Uterus (tissue), 4 donors: ENCODE measurements at places on chromosomes 3 and 15.

DNA sequence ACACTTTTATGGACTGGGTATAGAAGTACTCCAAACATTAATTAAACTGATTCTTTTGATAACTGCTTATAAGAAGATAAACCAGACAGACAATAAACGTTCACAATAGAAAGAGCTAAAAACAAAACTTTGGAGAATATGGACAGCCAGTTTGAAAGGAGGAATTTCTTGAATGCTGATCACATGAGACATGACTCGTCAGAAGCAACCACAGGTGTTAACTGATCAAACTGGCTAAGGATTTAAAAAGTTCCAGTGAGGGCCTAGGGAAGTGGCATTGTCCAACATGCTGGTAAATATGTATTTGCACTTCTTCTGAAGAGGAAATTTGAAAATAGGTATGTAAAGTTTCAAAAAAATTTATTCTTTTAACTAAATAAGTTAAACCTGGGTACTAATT, 29.4 kb upstream of the AP3B2 start:
- no peak overlapping the region for H3K4me3 ChIP-seq
- no peaks in the 10 kb centered on the region for H3K4me1 ChIP-seq
- no peak for DNase-seq
- H3K36me3 ChIP-seq: no peaks in the 10 kb centered on the region
- H3K27ac ChIP-seq: no peak overlapping the region

DNA sequence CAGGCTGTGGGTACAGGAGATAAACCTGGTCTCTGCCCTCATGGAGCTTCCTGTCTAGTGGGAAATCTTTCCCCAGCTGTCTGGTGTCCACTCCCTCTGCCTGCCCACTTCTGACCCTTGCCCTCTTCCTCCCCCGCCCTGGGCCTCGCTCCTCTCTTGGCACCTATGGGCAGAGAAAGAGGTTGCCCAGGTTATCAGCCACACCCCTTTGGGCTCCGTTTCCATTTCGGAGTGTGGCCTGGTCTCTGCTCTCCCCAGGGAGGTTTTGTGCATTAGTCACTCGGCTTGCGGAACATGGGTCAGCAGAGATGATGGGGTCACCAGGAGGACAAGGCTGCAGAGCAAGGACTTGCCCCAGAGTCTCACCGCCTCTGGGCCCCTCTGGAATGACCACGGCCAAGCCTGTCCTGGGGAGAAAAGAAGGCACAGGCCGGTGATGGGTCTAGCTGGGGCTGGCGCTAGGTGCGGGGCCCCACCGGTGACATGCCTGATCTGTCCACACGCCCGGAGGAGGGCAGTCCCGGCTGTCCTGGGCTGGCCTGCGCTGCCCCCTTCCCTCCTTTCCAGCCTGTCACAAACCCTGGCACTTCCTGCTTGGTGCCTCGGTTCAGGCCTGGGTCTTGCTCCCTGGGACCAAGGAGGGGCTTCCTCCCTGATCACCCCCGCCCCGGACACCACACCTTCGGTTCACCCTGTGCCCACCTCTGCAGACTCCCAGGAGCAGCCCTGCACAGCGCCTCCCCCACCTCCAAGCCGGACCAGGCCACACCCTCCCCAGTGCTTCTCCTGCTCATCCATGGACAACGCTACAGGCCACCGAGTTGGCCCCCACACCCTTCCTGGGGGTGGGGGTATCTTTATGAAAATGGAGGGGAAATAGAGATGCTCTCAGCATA, 35.6 kb upstream of the MUC4 start:
- H3K27me3 ChIP-seq: no peaks in the 10 kb centered on the region
- H3K4me3 ChIP-seq: no peak overlapping the region
- H3K36me3 ChIP-seq: no peaks in the 10 kb centered on the region
- H3K4me1 ChIP-seq: no peaks in the 10 kb centered on the region
- H3K27ac ChIP-seq: no peak overlapping the region

DNA sequence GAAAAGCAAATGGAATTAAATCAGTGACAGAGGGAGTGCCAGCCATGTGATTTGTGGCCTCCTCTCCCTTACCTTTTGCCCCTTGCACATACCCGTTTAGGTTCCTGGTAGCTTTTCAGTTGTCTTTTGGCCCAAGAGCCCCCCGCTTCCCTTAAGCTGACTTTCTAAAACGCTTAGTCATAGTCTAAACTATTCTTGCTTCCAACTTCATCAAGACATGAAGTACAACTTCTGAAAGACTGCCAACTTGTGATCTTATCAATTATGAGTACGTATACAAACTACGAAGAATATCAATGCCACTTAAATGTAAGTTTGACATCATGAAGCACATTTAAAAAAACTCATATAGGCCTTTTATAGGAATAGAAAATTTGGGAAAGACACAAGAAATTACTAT, 61.9 kb downstream of the EIF3J start:
- no peak overlapping the region for H3K4me3 ChIP-seq
- no peaks in the 10 kb centered on the region for H3K4me1 ChIP-seq
- H3K36me3 ChIP-seq: no peaks in the 10 kb centered on the region
- no peak overlapping the region for H3K27ac ChIP-seq
- DNase-seq: no peak

- no peaks in the 10 kb centered on the region for H3K36me3 ChIP-seq
- H3K4me1 ChIP-seq: no peaks in the 10 kb centered on the region
- H3K4me3 ChIP-seq: no peak overlapping the region
Observed at GRCh38 chr3:63478990-63479660, 173.3 kb upstream of the SNTN start.

GRCh38 chr3:24447836-24448235, 46.8 kb downstream of the THRB start:
- no peak overlapping the region for H3K4me3 ChIP-seq
- H3K4me1 ChIP-seq: no peaks in the 10 kb centered on the region
- no peak for DNase-seq
- no peaks in the 10 kb centered on the region for H3K27me3 ChIP-seq
- no peak overlapping the region for H3K27ac ChIP-seq

GRCh38 chr3:16366581-16366980, 101.6 kb downstream of the OXNAD1 start:
- no peak overlapping the region for H3K4me3 ChIP-seq
- peak overlapping the region; percentile 60 for H3K27ac ChIP-seq
- no peak for DNase-seq
- H3K36me3 ChIP-seq: no peaks in the 10 kb centered on the region

GRCh38 chr3:185537369-185537970, 14.9 kb downstream of the LIPH start:
- H3K4me3 ChIP-seq: no peak overlapping the region
- H3K36me3 ChIP-seq: no peaks in the 10 kb centered on the region
- DNase-seq: no peak
- H3K27me3 ChIP-seq: no peaks in the 10 kb centered on the region

GRCh38 chr3:153069598-153070510, 92.2 kb upstream of the RAP2B start:
- H3K27ac ChIP-seq: peak overlapping the region; percentile 4
- DNase-seq: no peak
- no peaks in the 10 kb centered on the region for H3K4me1 ChIP-seq
- no peaks in the 10 kb centered on the region for H3K36me3 ChIP-seq
- no peaks in the 10 kb centered on the region for H3K27me3 ChIP-seq

DNA sequence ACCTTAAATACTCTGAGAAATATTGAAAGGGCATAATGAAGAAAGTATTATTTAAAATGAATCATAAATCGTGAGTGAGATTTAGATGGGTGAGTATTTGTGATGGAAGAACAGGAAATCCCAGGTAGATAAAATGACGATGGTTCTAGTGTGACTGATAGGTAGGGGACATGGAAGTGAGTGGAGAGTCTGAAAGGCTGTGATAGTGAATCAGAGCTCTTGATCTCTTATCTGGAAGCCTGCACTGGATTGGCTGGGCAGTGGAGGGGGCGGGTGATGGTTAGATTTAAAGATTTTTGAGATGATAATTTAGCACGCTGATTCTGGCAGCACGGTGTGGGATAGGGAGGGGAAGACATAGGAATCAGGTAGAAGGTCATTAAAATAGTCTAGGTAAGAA, 20.1 kb downstream of the HGD start:
- no peak overlapping the region for H3K4me3 ChIP-seq
- no peak overlapping the region for H3K27ac ChIP-seq
- DNase-seq: no peak
- no peaks in the 10 kb centered on the region for H3K4me1 ChIP-seq
- H3K27me3 ChIP-seq: no peaks in the 10 kb centered on the region

GRCh38 chr15:101425787-101426365, 63.6 kb downstream of the PCSK6 start:
- DNase-seq: no peak
- H3K27ac ChIP-seq: no peak overlapping the region
- no peaks in the 10 kb centered on the region for H3K4me1 ChIP-seq
- H3K27me3 ChIP-seq: no peaks in the 10 kb centered on the region
- H3K4me3 ChIP-seq: no peak overlapping the region
- no peaks in the 10 kb centered on the region for H3K36me3 ChIP-seq

DNA sequence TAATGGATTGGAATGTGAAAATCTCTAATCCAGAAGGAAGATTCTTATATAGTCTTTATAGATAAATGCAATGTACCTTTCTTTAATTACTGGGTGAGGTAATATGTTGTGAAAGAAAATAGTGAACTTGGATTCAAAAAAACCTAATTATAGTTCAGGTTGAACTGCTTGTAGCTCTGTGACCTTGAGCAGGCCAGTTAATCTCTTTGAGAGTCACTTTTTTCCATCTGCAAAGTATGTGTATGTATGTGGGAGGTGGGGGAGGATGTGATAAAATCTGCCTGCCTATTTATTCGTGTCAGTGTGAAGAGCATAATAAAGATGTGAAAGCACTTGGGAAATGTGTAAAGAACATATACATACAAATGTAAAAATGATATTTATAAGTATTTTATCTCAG, 34.4 kb downstream of the GLCE start:
- no peak for DNase-seq
- H3K4me1 ChIP-seq: no peaks in the 10 kb centered on the region
- H3K27ac ChIP-seq: peak overlapping the region; percentile 44
- H3K4me3 ChIP-seq: no peak overlapping the region

- no peaks in the 10 kb centered on the region for H3K27me3 ChIP-seq
- H3K4me3 ChIP-seq: peak within 1 kb of the TSS; percentile 66
- no peaks in the 10 kb centered on the region for H3K4me1 ChIP-seq
- H3K27ac ChIP-seq: peak within 1 kb of the TSS; percentile 27
Observed at GRCh38 chr3:139935016-139935865, at the start of gene CLSTN2. CLSTN2 (plus strand) TSS chr3:139935185.

GRCh38 chr3:134085034-134085775, 55.5 kb upstream of the SLCO2A1 start:
- no peak for DNase-seq
- H3K27ac ChIP-seq: no peak overlapping the region
- H3K27me3 ChIP-seq: no peaks in the 10 kb centered on the region
- H3K36me3 ChIP-seq: no peaks in the 10 kb centered on the region
- H3K4me1 ChIP-seq: no peaks in the 10 kb centered on the region
- no peak overlapping the region for H3K4me3 ChIP-seq

- no peak for DNase-seq
- no peak overlapping the region for H3K27ac ChIP-seq
- H3K27me3 ChIP-seq: no peaks in the 10 kb centered on the region
Observed at GRCh38 chr3:129514110-129514509, 14.3 kb upstream of the RHO start.

- no peak for DNase-seq
- H3K27ac ChIP-seq: no peak overlapping the region
- H3K27me3 ChIP-seq: no peaks in the 10 kb centered on the region
- H3K4me1 ChIP-seq: no peaks in the 10 kb centered on the region
- no peak overlapping the region for H3K4me3 ChIP-seq
Observed at GRCh38 chr15:22908830-22909229, 70.4 kb downstream of the NIPA2 start.

GRCh38 chr15:96792216-96792615, 461.7 kb downstream of the NR2F2 start:
- no peak overlapping the region for H3K4me3 ChIP-seq
- DNase-seq: no peak
- H3K36me3 ChIP-seq: no peaks in the 10 kb centered on the region
- no peak overlapping the region for H3K27ac ChIP-seq
- no peaks in the 10 kb centered on the region for H3K27me3 ChIP-seq
